ENCODE measurements at places on chromosomes 16 and 17.

DNA sequence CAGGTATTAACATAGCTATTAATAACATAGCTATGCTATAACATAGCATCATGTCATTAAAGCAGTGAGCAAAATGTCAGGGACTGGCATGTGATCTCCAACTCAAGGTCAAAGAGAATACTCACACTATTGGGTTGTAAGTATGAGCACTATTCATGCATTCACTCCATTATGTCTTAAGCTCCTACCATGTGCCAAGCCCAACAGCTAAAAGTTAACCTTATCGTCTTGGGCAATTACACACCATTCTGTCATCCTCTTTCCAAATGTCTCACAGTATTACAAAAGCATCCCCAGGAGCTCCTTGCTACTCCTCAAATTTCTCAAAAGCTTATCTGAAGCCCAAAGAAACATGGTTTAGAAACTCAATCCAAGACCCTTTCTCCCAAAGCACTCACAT is 22.0 kb upstream of the NOG start:
- DNase-seq, result no peak

DNA sequence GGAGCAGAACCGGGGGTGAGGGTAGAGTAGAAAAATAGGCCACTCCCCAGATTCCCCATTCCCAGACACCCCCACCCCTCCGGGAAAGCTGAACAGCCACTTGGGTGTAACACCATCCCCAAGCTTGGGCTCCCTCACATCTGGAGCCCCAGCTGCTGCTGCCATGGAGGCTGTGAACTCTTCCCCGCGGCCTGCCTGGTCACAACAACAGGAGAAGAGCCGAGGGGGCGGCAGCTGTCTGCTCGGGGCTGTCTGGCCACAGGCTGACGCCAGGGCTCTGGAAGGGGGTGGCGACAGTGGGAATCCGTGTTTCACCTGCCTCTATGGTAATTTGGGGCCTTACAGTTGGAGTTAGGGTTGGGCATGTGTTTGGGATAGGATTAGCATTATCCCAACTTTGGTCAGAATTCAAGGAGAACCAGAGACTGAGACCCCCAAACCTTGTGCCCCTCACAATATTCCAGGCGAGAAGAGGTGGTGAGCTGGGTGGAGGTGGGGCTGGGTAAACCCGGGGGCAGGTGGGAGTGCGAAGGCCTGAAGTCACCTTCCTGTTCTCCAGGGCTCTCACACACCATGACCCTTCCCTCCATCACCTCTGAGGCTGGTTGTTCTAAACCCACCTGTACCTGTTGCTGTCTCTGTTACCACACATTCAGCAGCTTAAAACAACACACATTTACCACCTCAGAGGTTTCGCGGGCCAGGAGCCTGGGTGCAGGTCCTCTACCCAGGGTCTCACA is 29.7 kb upstream of the NXPH3 start:
- no peak for DNase-seq

- no peak for DNase-seq
Measured at GRCh38 chr17:36899250-36900159, 37.8 kb upstream of the LHX1 start.

GRCh38 chr17:77304051-77304745 is 163.4 kb downstream of the SEC14L1 start:
- no peak for DNase-seq

DNA sequence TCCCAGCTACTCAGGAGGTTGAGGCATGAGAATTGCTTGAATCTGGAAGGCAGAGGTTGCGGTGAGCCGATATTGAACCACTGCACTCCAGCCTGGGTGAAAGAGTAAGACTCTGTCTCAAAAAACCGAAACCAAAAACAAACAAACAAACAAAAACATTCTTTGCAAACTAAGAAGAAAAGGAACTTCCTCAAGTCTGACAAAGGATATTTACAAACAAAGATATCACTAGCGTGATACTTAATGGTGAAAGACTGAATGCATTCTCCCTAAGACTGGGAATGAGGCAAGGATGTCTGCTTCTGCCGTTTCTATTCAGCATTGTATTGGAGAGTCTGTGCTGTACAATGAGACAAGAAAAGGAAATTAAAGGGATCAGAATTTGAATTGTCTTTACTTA is 10.5 kb upstream of the MPO start:
- no peak for DNase-seq

DNA sequence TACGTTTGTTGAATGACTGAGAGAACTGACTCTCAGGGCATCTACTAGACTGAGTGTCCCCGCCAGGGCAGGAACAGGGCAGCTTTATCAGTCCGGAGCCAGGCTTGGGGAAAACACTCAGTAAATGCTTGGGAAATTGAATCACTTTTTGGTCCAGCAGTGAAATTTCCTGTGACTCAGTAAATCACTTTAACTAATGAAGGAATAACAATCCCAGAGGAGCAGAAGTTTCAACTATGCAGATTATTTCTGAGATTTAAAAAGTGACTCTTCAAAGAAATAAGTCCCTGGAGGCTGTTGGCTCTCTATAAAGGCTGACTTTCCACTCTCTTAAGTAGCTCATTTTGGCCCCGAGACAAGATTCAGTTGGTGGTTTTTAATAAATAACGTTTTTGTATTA is 101.8 kb downstream of the FOXL1 start:
- no peak for DNase-seq

DNA sequence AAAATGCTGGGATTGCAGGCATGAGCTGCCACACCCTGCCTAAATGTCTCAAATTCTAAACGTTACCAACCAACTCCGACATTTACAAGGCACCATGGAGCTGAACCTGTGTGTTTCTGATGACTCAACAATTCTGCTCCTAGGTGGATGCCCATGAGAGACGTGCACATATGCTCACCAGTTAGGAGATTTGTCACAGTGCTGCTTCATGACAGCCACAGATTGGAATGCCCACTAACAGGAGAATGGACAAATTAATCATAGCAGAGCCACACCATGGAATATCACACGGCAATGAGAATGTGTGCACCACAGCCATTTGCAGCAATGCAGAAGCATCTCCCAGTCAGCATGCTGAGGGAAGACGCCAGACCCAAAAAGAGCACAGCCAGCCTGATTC is 8.0 kb upstream of the KCNG4 start:
- DNase-seq, result no peak

GRCh38 chr16:17437981-17438380 is 32.8 kb downstream of the XYLT1 start:
- DNase-seq, result no peak

GRCh38 chr16:48503779-48504178 is 106.2 kb downstream of the N4BP1 start:
- no peak for DNase-seq

GRCh38 chr17:83109793-83110645 is 30.6 kb downstream of the METRNL start:
- DNase-seq, result no peak

DNA sequence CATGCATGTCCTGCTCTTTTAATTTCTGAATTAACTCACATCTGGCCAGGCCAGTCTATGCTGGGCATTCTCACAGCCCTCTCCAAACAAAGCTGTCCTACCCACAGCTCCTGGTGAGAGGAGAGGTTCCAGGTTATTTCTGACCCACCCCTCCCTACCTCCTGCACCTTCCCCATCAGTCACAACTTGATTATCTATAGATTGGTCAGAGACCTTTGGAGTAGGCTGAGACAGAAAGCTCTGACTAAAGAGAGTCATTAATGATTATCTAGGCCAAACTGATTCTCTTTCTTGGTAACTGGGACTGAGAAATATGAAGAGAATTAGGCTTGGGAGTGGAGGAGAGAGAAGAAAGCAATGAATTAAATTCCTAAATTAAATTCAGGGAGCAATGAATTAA is 1.4 kb upstream of the KRT222 start:
- no peak for DNase-seq

DNA sequence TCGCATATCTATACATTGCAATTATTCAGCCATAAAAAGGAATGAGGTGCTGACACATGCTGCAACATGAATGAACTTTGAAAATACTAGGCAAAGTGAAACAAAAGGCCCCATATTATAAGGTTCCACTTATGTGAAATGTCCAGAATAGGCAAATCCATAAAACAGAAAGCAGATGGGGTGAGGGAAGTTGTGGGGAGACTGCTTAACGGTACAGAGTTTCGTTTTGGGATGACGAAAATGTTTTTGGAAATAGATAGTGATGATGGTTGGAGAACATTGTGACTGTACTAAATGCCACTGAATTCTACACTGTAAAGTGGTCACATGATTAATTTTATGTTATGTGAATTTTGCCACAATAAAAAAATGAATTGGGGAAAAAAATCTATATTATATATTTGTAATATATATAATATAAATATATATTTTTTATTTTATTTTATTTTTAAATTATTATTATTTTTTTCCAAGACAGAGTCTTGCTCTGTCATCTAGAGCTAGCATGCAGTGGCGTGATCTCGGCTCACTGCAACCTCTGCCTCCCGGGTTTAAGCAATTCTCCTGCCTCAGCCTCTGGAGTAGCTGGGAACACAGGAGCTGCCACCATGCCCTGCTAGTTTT is 4.2 kb upstream of the GNA13 start:
- no peak for DNase-seq

DNA sequence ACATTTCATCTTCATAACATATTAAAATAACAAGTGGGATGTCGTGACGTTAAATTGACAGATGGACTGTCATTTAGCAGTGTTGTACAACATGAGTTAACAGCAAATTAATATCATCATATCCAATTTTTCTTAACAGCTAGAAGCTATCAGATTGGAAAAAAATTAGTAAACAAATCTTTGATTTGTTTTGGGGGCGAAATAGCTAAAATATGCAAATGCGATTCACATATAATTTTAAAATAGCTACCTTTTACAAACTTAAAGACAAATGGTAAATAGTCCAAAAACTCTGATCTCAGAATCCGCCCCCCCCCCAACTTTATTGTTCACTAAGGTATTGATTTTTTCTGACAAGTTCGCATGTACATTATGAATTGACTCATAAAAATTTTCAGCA is 20.3 kb upstream of the NACA2 start:
- DNase-seq, result no peak

DNA sequence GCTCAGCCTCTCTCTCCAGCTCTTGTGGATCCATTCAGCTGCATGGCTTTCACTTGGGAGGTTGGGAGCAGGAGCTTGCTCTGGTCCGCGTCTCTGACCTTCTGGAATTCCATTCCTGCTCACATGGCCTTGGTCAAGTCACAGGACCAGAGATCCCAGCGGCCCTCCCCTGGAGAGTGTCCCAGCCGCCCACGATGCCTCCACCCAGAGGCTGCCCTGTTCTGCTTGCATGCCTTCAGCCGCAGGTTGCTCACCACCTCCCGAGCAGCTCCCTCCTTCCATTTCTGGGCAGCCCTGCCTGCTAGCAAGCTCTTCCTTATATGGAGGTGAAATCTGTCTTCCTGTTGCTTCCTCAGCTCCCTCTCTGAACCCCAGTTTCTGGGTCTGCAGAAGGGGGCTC is 32.6 kb downstream of the RAI1 start:
- no peak for DNase-seq

DNA sequence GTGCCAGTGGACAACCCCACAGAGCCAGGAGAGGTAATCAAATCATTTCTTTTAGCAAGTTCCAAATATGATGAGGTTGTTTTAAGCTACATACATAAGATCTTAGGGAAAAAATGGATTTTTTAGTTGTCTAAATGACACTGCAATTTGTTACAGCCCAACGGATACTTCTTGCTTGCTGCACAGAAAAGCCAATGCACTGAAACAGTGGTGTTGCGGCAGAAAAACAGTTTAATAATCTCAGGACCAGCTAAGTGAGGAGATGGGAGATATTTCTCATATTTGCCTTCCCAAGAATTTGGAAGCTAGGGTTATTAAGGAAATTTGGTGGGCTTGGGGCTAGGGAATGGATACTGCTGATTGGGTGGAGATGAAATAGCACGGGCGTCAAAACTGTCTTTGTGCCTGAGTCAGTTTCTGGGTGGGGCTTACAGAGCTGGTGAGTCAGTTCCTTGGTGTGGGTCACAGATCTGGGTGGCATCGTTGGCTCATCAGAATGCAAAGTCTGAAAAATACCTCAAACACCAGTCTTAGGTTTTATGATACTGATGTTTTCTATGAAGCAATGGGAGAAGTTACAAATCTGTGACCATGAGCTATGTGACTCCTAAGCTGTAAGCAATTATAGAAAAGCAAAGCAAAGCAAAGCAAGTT is 255.4 kb downstream of the IRX3 start:
- no peak for DNase-seq

DNA sequence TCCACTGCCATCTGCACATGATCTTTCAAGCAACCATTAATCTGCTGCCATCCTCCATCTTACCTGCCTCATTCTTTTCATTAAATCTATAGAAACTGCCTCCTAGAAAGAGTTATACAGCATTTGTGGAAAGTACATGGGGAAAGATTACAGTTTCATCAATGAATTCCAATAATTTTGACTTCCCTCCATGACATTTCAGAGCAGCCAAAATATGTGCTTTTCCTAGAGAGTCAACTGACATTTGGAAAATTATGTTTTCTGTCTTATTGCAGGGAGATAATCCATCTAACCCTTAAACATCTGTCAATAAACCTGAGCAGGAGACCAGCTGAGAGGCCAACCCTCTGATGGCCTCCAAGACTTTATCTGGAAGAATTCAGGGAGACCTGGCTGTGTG is 147.0 kb upstream of the CDH5 start:
- DNase-seq, result no peak

GRCh38 chr17:57187391-57187790 is 68.9 kb upstream of the MSI2 start:
- DNase-seq, result no peak

GRCh38 chr16:52993179-52993578 is 59.5 kb downstream of the CHD9NB start:
- no peak for DNase-seq

GRCh38 chr17:31908386-31908785 is 6.9 kb upstream of the UTP6 start:
- DNase-seq, result no peak

GRCh38 chr16:15575293-15576049 is 67.5 kb downstream of the MARF1 start:
- no peak for DNase-seq

GRCh38 chr17:76688165-76688622 is 22.6 kb downstream of the MXRA7 start:
- DNase-seq, result no peak

DNA sequence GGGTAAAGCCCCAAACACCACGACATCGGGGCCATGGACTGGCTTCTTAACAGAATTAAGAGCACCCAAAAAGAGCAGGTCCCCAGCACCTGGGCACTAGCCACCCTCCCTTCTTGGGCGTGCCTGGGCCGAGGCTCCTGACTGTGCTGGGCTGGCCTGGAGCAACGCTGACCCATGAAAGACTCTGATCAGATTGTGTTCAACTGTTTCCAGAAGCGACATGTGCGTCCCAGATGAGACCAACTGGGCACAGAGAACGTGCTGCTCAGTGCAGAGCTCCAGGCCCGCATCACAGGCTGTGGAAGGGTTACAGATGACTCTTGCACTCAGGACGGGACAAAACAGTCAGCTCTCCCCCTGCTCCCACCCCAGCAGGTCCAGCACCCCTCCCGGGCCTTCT is 100.7 kb downstream of the KCNJ12 start:
- no peak for DNase-seq

GRCh38 chr16:89843409-89844350 is 15.4 kb downstream of the SPIRE2 start:
- DNase-seq, result no peak
